Stimulated activated CD8-positive, alpha-beta memory T cell treated with anti-CD3 and anti-CD28 coated beads, Interleukin-15, amount 100 ng/mL, for 1 hour (primary cell): ENCODE measurements at places on chromosomes 5 and 9.

- DNase-seq = no peak
Measured at GRCh38 chr9:124132671-124133147, 121.1 kb downstream of the LHX2 start.

DNA sequence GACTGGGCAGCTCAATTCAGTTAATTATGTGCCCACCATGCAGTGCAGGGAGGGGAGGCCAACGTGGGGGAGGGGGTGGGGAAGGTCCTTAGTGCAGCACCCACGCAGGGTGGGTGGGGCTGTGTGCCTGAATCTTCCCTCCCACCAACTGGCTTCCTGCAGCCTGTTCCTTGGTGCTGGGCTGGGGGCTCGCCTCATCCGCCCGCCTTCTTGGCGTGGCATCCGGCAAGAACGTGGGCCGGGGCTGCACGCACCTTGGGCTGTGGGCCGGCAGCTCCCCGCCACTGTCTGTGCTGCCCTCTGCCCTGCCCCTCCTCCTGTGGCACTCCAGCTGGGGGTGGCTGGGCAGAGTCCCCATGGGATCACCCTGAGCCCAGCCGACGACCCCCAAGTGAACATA lies 19.6 kb upstream of the RALGDS start:
- DNase-seq = no peak

DNA sequence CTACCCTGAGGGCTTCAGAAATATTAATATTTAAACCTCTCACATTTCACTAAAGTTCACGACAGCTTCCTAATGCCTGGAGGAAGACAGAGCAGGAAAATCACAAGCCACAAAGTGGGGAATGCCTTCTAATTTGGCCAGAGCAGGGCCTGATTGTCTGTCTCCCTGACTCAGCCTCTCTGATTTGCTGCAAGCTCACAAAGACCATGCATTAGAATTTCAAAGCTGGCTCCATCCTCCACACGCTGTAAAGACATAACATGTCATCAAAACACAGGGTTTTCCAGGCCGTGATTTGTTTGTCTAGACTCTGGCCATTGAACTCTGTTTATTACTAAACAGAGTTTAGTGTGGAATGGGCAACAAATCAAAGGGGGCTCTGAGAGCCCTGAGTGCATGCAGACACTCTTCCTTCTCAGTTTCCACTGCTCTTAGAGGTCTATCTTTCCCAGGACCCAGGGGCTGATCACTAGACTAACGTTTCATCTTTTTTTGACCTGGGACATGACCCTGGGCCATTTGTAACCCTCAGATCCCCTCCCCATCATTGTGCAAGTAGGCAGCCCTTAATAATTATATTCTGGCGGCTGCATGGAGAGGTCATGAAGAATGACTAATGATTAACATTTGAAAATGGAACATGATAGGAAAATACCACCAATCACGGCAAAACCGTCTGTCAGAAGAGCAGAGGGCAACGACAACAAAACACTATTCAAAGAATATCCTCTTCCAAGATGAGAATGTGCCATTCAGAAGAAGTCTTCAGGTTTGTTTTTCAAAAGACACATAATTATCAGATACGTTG lies 140.2 kb downstream of the ENC1 start:
- no peak for DNase-seq

GRCh38 chr5:42377496-42377895 lies 45.7 kb upstream of the GHR start:
- DNase-seq = no peak
